Memory B cell (primary cell): ENCODE measurements at places on chromosomes 11 and 22.

GRCh38 chr11:67372993-67373647 is at the start of gene CLCF1:
TSS of gene CLCF1 (minus strand) at chr11:67373598. CDS start at chr11:67373539, 59 bp downstream.
- no peak for DNase-seq
- H3K36me3 ChIP-seq, result peaks cover 8% of the 10 kb centered on the region
- H3K4me1 ChIP-seq, result peaks cover 39% of the 10 kb centered on the region
- H3K27me3 ChIP-seq, result no peaks in the 10 kb centered on the region

GRCh38 chr11:12192794-12193514 is 82.6 kb downstream of the MICAL2 start:
- H3K4me1 ChIP-seq, result peaks cover 8% of the 10 kb centered on the region
- H3K27me3 ChIP-seq, result peaks cover 4% of the 10 kb centered on the region
- no peak for DNase-seq
- H3K36me3 ChIP-seq, result no peaks in the 10 kb centered on the region
- H3K4me3 ChIP-seq, result no peak overlapping the region
- H3K27ac ChIP-seq, result no peak overlapping the region

DNA sequence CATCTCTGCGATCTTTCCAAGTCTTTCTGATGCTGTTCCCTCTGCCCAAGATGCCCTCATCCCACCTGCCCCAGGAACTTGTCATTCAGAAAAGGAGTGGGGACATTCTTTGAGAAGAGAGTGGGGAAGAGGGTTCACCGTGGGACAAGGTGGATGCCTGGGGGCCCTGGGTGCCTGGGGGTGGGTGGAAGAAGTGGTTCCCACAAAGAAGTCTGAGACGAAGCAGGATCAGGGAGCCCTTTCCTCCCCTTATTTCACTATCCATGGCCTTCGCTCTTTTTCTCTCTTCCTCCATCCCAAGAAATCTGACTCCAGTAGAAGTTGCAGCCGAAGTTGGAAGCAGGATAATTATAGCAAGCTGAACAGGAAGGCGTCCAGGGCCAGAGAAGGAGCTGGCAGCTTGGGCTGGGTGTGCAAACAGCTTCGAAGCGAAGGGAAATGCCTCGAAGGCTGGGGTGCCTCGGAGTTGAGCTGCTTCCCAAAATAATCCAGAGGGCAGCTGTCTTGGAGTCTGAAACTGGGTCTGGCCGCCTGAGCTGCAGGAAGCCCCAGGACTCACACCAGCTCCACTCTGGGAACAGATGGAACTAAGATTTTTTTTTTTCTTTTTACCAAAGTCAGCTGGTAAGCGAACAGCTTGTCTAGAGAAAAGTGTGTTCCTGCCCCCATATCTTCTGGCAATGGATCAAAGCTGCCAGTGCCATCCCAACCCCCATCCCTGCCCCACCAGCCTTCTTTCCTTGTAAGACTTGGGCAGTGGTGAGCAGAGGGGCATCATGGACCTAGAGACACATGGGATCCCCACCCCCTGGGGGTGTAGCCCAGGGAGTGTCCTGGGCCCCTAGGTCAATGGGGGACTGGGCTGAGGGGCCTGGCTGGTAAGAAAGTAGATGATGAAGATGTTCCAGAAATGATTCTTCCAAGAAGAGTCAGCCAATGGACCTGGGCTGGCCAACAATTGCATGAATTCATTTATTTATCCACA is 31.5 kb downstream of the PARVG start:
- no peak overlapping the region for H3K4me3 ChIP-seq
- no peaks in the 10 kb centered on the region for H3K27me3 ChIP-seq
- DNase-seq, result no peak
- peaks cover 17% of the 10 kb centered on the region for H3K4me1 ChIP-seq

DNA sequence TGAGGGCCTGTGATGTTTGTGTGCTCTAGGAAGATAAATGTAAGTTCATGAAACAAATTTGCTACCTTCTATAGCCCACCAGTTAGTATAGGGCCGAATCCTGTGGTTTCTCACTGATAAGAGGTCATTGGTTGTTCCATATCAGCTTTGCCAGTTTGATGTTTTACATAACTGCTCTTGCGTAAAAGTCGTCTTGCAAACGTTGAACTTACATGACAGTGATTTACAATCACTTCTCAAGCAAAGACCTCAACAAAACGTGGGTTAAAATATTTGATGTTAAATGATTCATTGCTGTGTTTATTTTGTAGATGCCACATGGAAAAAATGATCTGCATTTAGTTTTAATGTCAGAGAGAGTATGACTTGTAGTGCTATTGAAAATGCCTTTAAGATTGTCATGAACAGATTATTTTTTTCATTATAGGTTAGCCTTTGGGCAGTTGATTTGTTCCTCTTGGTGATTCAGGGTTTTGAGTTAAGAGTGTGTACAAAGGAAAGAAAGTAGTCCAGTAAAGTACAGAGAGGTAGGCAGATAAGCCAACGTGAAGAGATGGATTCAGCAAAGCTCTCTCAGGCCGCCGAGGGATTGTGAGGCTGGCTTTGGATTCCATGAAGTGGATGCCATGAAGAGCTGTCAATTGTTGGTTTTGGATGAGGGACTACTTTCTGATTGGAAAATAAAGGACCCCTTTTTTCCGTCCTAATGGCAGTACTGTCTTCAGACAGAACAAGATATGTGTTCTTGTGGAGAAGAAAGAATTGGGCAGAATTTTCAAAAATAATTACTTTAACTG is 2.6 kb downstream of the EWSR1 start:
- H3K27me3 ChIP-seq, result no peaks in the 10 kb centered on the region
- H3K36me3 ChIP-seq, result peaks cover 19% of the 10 kb centered on the region
- H3K4me3 ChIP-seq, result peak overlapping the region; percentile 88
- no peak for DNase-seq
- H3K4me1 ChIP-seq, result peaks cover 41% of the 10 kb centered on the region

DNA sequence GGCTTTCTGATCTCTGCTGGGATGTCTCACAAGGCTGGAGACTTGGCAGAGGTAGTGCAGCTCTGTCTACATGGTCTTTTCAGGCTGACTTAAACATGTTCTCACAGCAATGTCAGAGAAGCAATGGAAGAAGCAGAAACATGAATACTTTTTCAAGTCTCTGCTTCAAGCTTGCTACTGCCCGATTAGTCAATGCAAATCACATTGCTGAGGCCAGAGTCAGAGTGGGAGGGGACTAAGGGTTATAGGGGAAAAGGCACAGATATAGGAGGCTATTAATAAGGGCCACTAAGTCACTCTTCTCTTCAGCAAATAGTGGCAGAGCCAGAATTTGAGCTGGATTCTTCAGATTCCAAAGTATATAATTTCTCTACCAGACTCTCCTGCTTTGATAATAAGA is 390.5 kb downstream of the TMEM135 start:
- no peak overlapping the region for H3K27ac ChIP-seq
- no peaks in the 10 kb centered on the region for H3K36me3 ChIP-seq
- H3K4me1 ChIP-seq, result no peaks in the 10 kb centered on the region
- no peak overlapping the region for H3K4me3 ChIP-seq
- DNase-seq, result no peak
- H3K27me3 ChIP-seq, result no peaks in the 10 kb centered on the region

DNA sequence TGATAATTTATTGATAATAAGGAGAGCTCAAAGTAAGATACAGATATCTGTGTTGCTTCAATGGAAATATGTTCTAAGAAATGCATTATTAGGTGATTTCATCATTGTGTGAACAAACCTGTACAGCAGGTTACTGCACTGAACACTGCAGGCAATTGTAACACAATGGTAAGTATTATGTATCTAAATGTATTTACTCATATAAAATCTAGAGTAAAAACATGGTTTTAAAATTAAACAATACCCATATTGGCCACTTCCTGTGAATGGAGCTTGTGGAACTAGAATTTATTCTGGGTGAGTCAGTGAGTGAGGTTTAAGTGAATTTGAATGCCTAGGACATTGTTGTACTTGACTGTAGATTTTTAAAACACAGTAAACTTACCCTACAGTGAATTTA is 722.9 kb upstream of the RAG2 start:
- no peaks in the 10 kb centered on the region for H3K36me3 ChIP-seq
- no peaks in the 10 kb centered on the region for H3K4me1 ChIP-seq
- H3K4me3 ChIP-seq, result no peak overlapping the region
- H3K27ac ChIP-seq, result no peak overlapping the region
- no peaks in the 10 kb centered on the region for H3K27me3 ChIP-seq

GRCh38 chr11:15716550-15716949 is 601.8 kb downstream of the INSC start:
- H3K4me1 ChIP-seq, result no peaks in the 10 kb centered on the region
- H3K4me3 ChIP-seq, result no peak overlapping the region
- H3K27me3 ChIP-seq, result no peaks in the 10 kb centered on the region
- H3K27ac ChIP-seq, result no peak overlapping the region
- DNase-seq, result no peak

DNA sequence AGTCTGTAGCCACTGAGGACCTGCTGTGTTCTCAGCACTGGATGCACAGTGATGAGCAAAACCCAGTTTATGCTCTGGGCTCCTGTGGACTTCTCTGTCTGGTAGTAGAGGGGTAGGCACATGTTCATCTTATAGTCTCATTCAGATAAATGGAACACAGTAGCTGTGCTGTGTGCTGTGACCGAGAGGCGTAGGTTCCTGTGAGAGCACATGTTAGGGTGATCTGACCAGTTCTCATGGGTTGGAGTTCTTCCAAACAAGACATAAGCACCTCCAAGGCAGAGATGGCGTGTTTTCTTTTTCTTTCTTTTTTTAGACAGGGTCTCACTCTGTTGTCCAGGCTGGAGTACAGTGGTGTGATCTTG is 154.8 kb upstream of the RASSF10 start:
- no peaks in the 10 kb centered on the region for H3K36me3 ChIP-seq
- H3K4me3 ChIP-seq, result no peak overlapping the region
- DNase-seq, result no peak

DNA sequence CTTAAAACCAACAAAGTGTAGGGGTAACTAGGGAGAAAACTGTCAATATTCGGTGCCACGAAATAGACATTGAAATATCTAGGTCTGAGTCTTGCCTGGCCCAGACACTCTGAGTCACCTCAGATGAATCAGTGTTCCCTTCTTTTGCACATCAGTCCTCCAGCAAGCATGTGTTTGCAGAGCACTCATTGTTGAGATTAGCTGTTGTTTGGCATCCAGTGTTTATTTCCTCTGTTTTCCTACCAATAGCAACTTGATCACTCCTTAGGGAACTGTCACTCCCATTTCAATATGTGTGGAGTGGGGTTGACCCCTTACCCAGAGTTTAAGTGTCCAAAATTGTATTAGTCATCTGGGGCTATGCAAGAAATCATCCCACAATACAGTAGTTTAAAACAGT is 4.7 kb upstream of the ASCC2 start:
- peaks cover 4% of the 10 kb centered on the region for H3K27me3 ChIP-seq
- H3K4me3 ChIP-seq, result no peak overlapping the region

DNA sequence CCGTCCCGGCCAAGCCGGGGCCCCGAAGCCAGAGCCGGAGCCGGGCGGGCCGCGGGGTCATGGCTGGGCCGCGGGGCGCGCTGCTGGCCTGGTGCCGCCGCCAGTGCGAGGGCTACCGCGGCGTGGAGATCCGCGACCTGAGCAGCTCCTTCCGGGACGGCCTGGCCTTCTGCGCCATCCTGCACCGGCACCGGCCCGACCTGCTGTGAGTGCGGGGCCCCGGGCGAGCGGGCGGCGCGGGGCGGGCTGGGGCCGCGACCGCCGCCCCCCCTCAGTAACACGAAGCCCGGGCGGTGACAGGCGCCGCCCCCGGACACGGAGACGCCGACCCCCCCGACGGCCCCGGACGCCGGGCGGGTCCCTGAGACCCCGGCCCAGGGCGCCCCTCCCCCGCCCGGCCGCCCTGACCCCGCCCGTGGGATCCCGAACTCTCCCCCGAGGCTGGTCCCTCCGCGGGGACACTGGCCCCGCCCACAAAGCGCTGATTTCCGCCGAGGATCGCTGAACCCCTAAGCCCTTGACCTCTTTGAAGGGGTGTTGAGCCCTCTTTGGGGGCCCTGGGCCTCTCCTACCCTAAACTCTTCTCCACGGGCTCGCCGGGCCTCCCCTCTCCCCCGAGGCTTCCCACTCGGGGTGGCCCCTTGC is 389 bp downstream of the MICALL1 start:
- peak overlapping the region; percentile 60 for H3K27ac ChIP-seq
- H3K27me3 ChIP-seq, result no peaks in the 10 kb centered on the region
- H3K4me3 ChIP-seq, result peak overlapping the region; percentile 85
- peaks cover 2% of the 10 kb centered on the region for H3K36me3 ChIP-seq
- peak; percentile 43 for DNase-seq
- H3K4me1 ChIP-seq, result peaks cover 21% of the 10 kb centered on the region

GRCh38 chr11:120931057-120931779 is 92.7 kb upstream of the TBCEL start:
- H3K4me3 ChIP-seq, result no peak overlapping the region
- no peak overlapping the region for H3K27ac ChIP-seq
- H3K4me1 ChIP-seq, result peaks cover 9% of the 10 kb centered on the region

GRCh38 chr22:30205281-30206115 is 41.1 kb downstream of the LIF start:
- H3K27ac ChIP-seq, result no peak overlapping the region
- peaks cover 17% of the 10 kb centered on the region for H3K27me3 ChIP-seq
- DNase-seq, result no peak
- H3K4me1 ChIP-seq, result no peaks in the 10 kb centered on the region

- no peak for DNase-seq
- H3K27me3 ChIP-seq, result no peaks in the 10 kb centered on the region
- H3K4me1 ChIP-seq, result peaks cover 20% of the 10 kb centered on the region
- peak overlapping the region; percentile 90 for H3K4me3 ChIP-seq
Observed at GRCh38 chr11:119120639-119121007, 757 bp upstream of the HINFP start.

DNA sequence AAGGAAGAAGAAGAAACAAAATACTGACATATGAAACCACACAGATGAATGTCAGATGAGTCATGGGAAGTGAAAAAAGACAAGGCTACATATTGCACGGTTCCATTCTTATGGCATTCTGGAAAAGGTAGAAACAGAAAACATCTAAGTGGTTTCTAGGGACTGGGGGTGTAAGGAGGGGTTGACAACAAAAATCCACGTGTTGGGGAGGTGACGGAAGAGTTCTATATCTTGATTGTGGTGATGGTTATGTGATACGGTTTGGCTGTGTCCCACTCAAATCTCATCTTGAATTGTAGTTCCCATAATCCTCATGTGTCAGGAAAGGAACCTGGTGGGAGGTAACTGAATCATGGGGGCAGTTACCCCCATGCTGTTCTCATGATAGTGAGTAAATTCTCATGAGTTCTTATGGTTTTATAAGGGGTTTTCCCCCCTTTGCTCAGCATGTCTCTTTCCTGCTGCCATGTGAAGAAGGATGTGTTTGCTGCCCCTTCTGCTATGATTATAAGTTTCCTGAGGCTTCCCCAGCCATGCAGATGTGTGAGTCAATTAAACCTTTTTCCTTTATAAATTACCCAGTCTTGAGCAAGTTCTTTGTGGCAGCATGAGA is 6.4 kb upstream of the ARFGAP3 start:
- H3K4me1 ChIP-seq, result peaks cover 16% of the 10 kb centered on the region
- no peak for DNase-seq
- no peaks in the 10 kb centered on the region for H3K27me3 ChIP-seq
- H3K27ac ChIP-seq, result peak overlapping the region; percentile 72
- peaks cover 3% of the 10 kb centered on the region for H3K36me3 ChIP-seq

- H3K4me1 ChIP-seq, result no peaks in the 10 kb centered on the region
- H3K4me3 ChIP-seq, result no peak overlapping the region
- DNase-seq, result no peak
Observed at GRCh38 chr11:126817523-126818450, 182.8 kb downstream of the KIRREL3 start.

GRCh38 chr11:108970221-108970991 is 305.5 kb downstream of the DDX10 start:
- no peak overlapping the region for H3K27ac ChIP-seq
- H3K27me3 ChIP-seq, result peaks cover 1% of the 10 kb centered on the region
- no peak overlapping the region for H3K4me3 ChIP-seq
- DNase-seq, result no peak
- H3K36me3 ChIP-seq, result no peaks in the 10 kb centered on the region
